Psoas muscle (tissue), 8 donors: ENCODE measurements at places on chromosomes 2 and 18.

- DNase-seq, result no peak
Measured at GRCh38 chr2:181585732-181586131, 71.2 kb downstream of the CERKL start.

GRCh38 chr2:178886006-178886405 is 78.8 kb upstream of the TTN start:
- no peak for DNase-seq

DNA sequence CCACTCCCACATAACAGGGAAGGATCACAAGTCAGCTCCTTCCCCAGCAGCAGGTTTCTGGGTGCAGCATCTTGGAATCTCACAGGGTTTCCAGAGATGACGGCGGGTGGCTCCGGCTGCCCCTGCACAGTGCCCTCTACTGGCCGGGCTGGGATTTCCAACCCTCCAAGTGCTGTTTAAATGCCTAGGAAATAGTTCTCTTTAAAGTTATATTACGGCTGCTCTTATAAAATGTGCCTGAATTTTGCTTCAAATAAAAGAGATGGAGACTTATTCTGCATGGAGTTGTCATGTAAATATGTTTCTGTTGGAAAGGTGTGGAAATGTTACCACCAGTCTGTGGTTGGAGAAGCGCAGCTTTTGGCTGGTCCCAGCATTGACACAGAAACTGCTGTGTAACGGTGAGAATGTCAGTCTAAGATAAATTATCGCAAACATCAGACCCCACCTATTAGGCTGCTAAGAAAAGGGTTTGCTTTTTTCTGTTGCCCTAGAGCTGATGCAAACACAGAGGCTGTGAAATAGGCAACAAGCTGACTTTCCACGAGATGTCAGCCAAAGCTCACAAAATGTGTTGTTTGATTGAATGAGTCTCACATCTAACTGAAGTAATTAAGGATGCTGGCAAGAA is 3.3 kb upstream of the HJURP start:
- DNase-seq, result no peak

DNA sequence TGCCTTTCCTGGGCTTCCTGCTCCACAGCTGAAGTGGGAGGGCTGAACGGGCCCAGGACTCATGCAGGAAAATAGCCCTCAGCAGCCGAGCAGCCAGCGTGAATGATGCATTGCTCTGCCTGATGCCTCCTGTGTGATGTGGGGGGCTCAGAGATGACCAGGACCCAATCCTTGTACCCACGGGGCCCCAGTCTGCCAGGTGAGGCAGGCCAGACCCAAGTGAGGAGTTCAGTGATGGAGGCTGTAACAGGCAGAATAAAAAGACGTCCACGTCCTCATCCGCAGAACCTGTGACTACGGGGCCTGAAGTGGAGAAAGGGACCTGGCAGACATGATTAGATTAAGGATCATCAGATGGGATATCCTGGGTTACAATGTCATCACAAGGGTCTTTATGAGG is 194.9 kb upstream of the HDAC4 start:
- DNase-seq, result no peak

DNA sequence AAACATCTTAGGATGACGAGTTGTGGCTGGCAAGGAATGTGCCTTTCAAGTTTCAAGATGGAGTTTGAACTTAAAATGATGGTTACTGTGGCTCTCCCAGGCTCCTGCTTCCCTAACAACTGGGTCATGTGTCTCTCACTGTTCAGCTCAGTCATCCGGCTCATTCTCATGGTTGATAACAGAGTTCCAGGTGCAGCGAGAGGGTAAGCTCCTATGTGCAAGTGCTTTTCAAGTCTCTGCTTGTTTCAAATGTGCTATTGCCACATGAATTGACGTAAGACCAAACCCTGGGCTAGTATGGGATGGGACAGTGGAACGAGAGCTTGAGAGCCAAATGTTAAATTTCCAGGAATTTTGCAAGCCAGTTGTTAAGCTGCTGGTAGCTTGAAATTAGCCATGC is 19.5 kb upstream of the PUM2 start:
- no peak for DNase-seq

GRCh38 chr2:55590810-55591440 is 26.5 kb downstream of the PPP4R3B start:
- DNase-seq, result no peak

- no peak for DNase-seq
Measured at GRCh38 chr2:104769096-104769495, 84.8 kb upstream of the POU3F3 start.

- peak; percentile 47 for DNase-seq
Measured at GRCh38 chr2:20594957-20595356, 55.9 kb downstream of the HS1BP3 start.

GRCh38 chr2:18208956-18209355 is 330.5 kb downstream of the KCNS3 start:
- DNase-seq, result no peak

DNA sequence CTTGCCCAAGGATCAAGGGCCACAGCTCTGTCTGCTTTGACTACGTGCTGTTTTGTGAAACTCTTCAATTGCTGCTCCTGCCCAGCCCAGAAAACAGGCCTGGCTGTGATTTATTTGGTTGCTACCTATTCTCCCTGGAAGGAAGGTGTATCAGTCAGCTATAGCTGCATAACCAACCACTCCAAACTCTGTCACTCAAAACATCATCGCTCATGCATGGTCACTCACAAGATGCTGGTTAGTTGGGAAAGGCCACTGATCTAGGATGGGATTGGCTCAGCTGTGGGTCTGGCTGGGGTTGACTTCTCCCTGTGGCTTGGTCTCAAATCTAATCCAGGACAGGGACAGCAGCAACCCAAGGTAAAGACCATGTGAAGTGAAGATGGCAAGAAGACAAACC is 14.6 kb downstream of the TEX51 start:
- DNase-seq, result no peak

DNA sequence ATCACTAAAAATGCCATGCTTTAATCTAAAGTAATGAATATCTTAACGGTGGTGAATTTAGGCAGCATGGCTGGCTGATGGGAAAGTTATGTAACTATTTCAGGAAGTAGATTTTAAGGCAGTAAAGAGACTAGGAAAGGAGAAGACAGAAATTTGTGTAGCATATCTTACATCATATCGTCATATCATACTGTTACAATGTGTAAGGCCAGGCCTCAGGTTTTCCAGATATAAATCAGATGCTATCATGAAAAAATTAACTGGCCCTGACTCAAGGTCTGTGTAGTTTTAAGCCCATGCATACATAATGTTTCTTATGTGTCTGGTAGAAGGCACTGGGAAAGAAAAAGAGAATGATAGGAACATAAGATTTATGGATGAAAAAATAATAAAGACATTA is 8.9 kb upstream of the FAP start:
- no peak for DNase-seq
